ENCODE measurements at places on chromosomes 4 and X. TPM values are rescaled to one million over a fixed set of nuclear protein-coding genes. Genes with fewer than 3 reads are reported as not detected.

Gene PNCK
- total RNA-seq, result 0.74 TPM

Gene SMARCA1
- 58.9 TPM for total RNA-seq

Gene SH2D1A
- total RNA-seq, result not detected

Gene AFM
- not detected for total RNA-seq

Gene DGKK
- not detected for total RNA-seq

Gene MAGEA8
- total RNA-seq, result not detected

Gene BEND2
- total RNA-seq, result not detected

Gene UGT2B10
- total RNA-seq, result not detected

Gene KLF8
- 0.71 TPM for total RNA-seq

Gene TRIM61
- 2.1 TPM for total RNA-seq
